Epithelial cell of umbilical artery (primary cell): ENCODE measurements at places on chromosomes 7 and 10. TPM values are rescaled to one million over a fixed set of nuclear protein-coding genes. Genes with fewer than 3 reads are reported as not detected.

Gene DYNC1I1
- total RNA-seq: under 0.01 and 1.8 TPM in 2 replicates

Gene PPP1R9A
- total RNA-seq: 1.6 and 4.0 TPM in 2 replicates

Gene CCDC126
- 12.7 and 14.4 TPM in 2 replicates for total RNA-seq

Gene GIMAP8
- 77.3 and 104 TPM in 2 replicates for total RNA-seq

Gene INA
- total RNA-seq: under 0.01 and 0.15 TPM in 2 replicates

Gene ATOH7
- 0.15 TPM in 1 of 2 replicates, not detected in the other for total RNA-seq
